GM23338 (cell line): ENCODE measurements at places on chromosomes 1 and 21. TPM values are rescaled to one million over a fixed set of nuclear protein-coding genes. Genes with fewer than 3 reads are reported as not detected.
A peak's percentile ranks its signal among the peaks of the same experiment; 100 is the strongest.

OR10J1 gene
- total RNA-seq, result not detected in 2 replicates

DNA sequence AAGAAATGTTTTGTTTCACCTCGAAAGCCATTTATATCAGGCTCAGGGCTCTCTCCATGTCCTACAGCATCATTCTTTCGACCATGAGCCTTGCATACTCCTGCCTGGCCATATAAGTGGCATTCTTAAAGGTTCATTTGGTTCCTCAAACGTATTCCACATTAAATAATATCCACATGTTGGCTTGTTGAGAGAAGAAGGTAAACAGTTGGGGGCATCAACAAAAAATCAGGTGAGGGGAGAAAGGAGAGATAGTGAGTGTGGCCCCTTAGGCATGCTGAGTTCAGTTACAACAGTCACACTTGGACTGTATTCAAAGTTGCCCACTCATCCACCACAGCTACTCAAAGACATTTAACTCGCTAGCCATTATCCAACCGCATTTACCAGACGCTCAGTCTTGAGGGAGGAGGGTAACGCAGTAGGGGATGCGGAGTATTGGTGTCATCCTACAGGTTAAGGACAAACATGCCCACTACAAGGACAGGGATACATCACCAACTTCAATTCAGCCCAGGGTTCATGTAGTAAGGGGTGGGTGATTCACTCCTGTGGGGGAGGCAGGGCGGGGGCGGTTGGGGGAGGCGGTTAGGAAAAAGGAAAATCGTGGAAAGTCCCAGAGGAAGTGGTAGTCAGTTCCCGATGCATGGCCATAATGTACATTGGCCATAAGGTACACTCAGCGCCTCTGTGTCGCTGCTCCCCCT, 1.4 kb downstream of the ZNF697 start:
- DNase-seq, result no peak
- H3K36me3 ChIP-seq, result peaks cover 5% of the 10 kb centered on the region; the same call in 1 of the 2 replicates
- peak overlapping the region; percentile 93 for H3K4me3 ChIP-seq
- 0 out of 2 replicates have a peak overlapping the region, but pooled peaks have one; percentile 1 for H3K27ac ChIP-seq

DNA sequence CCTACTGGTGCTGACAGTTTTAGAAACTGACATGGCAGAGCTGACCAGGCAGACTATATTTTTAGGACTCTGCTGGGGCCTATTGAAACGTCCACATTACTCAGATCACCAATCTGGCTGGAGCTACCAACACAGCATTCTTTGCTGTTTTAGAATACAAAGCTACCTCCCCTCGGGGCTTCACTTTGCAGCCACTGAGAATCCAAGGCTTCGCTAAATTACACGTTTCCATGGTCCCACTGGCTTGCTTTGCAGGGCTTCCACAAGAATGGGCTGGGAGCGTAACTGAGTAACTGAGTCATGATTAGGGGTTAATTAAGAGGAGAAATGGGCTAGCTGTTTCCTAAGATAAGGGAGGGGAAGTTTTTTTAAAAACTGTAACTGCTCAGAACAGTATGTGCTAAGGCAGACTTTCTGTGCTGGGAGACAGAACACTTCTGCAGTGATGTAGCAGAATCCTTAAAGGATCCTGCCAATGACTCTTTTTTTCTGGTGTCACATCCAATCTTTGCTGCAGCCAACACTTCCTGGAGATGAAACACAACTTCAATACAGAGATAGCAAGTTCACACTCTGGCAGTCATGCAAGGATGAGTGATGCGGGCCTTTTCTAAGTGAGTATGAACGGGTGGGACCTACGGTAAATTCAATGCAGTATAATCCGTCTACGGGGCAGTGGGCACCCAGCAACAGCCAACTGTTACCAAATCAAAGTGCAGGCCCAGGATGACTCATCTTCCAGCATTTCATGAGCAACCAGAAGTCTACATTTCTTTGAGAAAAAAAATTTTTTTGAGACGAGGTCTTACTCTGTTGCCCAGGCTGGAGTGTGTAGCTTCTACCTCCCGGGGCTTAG, 21.5 kb downstream of the NDUFS5 start:
- no peaks in the 10 kb centered on the region for H3K36me3 ChIP-seq
- H3K27ac ChIP-seq, result 0 out of 2 replicates have a peak overlapping the region, but pooled peaks have one; percentile 3
- no peak overlapping the region for H3K4me3 ChIP-seq
- H3K4me1 ChIP-seq, result peaks cover 7% of the 10 kb centered on the region; the same call in 1 of the 2 replicates
- no peaks in the 10 kb centered on the region for H3K27me3 ChIP-seq

FNDC5 gene
- 1.7 and 2.0 TPM in 2 replicates for total RNA-seq

- no peaks in the 10 kb centered on the region for H3K4me1 ChIP-seq
- peak overlapping the region; percentile 3; the same call in 1 of the 2 replicates for H3K27ac ChIP-seq
- DNase-seq, result no peak
- no peak overlapping the region for H3K4me3 ChIP-seq
- H3K27me3 ChIP-seq, result no peaks in the 10 kb centered on the region
Observed at GRCh38 chr1:94608852-94609530, 67.4 kb upstream of the F3 start.

DNA sequence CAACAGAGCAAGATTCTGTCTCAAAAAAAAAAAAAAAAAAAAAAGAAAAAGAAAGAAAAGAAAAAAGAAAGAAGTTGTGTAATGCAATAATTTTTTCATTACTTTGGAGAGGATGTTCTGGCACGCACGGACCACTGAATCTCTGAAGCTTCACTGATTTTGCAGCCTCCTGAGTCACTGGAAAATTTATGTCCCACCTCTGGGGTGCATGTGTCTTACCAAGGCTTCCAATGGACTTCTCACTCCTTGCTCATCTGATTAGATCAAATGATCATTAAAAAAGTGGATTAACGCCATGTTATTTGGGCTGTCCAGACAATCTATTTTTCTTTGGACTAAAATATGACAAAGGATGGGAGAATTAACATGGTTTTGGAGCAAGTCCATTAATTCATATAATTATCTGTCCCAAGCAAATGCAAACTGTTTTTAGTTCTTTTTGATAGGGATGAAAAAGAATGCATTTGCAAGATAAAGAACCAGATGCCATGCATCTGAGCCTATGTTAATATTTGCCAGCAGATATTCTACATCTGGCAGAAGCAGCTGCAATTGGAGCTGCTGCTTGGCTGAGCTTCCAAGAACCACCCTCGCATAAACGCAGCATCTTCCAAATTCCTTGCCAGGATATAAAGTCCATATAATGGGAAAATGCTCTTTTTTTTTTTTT, 10.1 kb upstream of the MAP1LC3C start:
- no peak overlapping the region for H3K4me3 ChIP-seq
- no peak overlapping the region for H3K27ac ChIP-seq
- H3K27me3 ChIP-seq, result no peaks in the 10 kb centered on the region
- H3K4me1 ChIP-seq, result peaks cover 10% of the 10 kb centered on the region; the same call in 1 of the 2 replicates
- peak; percentile 12 for DNase-seq

FCRL5 gene
- total RNA-seq, result 2.8 and 3.1 TPM in 2 replicates
